ENCODE measurements at places on chromosomes 11 and 22.
A peak's percentile ranks its signal among the peaks of the same experiment; 100 is the strongest.

DNA sequence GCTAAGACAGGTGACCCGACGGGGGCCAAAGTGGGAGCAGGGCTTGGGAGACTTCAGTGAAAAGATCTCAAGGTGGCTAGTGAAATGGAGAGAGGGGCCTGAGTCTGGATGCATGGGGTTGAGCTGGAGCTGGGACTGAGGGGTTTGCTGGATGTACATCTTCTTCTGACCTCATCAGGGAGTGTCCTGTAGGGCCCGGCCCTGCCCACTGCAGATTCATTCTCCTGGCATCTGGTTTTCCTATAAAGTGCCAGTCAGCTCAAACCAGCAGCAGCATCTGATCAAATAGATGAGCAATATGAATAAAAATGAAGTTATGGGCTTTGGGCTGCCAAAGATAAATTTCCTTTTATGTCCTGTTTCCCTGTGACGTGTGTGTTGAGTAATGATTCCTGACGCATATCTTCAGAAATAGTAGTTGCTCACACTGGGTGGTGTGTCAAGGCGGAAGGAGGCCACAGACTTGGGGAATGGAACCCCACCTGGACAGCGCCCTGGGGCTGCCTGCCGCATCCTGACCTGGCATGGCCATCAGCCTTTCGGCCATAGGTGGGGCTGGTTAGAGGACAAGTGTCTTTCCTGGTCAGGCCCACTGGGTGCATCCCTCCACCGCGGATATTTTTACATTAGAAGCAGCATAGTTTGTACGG lies 135.4 kb downstream of the OSBP2 start:
- no peak for DNase-seq

DNA sequence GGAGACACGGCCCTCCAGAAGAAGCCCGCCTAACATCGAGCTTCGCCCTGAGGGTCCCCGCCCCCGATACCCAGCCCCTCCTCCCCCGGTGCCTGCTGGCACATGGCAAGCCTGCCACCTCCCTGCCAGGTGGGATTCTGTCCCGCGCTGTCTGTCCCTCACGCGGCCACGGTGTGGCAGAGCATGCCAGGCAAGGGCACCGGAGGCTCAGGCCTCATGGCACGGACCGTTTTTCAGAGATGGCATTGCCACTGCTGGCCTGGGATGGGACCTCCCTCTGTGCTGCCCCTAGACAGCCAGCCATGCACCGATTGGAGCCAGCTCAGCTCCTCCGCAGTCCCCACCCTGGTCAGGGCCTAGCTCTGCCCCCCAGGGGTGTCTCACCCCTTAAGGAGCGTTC lies 19.4 kb downstream of the MRPL23 start:
- no peak for DNase-seq

DNA sequence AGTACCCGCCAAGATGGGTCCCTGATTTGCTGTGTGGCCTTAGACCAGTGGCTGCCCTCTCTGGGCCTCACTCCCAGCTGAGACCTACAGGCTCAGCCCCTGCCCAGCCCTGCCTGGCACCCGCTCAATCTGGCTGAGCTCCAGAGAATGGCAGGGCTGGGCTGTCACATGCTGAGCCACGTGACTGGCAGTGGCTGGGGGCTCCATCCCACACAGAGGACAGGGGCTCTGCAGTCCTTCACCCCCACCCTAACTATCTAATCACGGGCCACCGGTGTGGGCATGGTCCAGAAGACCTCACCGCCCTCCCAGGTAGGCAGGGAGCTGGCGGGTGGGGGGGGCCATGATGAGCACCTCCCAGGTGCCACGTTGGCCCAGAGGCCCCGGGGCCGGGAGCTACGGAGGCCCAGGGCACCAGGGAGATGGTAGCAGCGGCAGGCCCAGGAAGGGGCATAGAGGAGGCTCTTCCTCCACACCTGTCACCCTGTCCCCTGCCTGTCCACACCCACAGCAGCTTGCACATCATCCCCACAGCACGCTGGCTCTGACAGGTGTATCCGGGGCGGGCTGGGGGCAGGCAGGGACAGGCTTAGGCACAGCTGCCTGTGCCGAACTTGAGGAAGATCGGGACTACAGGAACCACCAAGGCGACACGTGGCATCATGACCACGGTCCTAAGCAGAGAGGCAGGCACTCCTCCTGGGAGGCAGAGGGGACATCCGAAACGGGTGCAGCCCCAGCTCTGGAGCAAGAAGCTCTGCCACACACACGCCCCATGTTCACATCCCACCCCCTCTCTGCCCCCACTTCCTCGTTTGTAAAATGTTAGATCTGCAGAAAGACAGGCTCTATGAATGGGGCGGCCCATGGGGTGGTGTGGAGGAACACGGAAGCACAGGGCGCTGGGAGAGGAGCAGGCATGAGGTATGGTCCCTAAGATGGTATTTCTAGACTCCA lies 1.5 kb upstream of the ALDH3B1 start:
- DNase-seq: no peak

DNA sequence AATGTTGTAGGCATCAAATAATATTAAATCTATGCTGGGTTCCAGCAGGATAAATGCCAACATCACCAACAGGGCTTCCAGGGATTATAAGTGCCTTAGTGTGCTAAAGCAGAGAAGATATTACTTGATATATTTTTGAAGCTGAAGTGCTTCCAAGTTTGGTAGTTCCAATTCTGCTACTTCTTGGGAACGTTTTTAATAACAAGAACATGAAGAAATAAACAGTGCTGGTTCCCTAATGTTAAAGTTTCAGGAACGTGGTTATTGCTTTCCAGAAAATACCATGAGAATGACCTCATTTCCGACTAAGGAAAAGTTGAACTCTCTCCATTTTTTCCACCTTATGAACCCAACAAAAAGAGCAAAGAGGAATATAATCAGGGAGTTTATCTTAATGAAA lies 4.6 kb upstream of the RNF185 start:
- DNase-seq: no peak

DNA sequence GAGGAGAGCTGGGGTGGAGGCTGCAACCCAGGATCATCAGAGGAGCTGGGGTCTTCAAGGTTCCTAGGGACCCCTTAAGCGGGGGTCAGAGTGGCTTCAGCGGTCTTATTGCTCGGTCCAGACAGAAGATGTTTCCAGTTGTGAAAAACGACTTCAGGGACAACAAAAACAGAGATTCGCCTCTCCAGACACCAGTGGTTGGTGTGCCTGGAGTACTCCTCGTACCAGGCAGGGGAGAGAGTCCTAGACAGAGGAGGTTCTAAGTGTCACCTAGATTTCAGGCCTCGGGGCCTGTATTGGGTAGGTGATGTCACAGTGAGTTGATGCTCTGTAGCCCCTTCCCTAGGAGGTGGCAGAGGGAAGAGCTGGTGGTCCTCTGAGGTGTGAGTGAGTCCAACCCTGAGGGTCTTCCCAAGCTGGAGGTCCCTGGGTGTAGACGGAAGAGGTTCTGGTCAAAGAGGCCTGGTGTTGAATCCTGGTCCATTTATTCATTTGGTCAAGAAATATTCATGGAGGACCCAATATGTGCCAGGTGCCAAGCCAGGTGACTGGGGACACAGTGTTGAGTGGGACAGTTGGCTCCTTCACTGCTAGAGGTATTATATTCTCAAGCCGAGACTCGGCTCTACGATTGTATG lies 4.4 kb upstream of the IGLL5 start:
- DNase-seq: no peak

- DNase-seq: no peak
Observed at GRCh38 chr11:109586789-109587188, 164.8 kb downstream of the C11orf87 start.

DNA sequence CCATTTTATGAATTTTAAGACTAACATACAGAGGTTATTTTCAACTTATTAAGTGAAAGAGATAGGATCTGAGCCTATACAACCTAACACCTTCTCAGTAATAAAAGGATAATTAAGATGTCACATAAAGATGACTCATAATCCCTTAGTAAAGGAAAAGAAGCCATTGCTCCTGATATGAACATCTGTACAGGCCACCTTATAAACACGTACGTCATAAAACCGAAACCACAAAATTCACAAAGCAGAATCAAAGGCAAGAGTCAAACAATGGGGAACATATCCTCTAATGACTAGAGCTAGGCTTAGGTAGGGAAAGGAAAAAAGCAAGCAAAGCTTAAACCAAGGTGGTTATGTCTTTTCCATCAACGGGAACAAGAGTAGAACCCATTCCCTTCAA lies 103.5 kb downstream of the KCNA4 start:
- DNase-seq: no peak

DNA sequence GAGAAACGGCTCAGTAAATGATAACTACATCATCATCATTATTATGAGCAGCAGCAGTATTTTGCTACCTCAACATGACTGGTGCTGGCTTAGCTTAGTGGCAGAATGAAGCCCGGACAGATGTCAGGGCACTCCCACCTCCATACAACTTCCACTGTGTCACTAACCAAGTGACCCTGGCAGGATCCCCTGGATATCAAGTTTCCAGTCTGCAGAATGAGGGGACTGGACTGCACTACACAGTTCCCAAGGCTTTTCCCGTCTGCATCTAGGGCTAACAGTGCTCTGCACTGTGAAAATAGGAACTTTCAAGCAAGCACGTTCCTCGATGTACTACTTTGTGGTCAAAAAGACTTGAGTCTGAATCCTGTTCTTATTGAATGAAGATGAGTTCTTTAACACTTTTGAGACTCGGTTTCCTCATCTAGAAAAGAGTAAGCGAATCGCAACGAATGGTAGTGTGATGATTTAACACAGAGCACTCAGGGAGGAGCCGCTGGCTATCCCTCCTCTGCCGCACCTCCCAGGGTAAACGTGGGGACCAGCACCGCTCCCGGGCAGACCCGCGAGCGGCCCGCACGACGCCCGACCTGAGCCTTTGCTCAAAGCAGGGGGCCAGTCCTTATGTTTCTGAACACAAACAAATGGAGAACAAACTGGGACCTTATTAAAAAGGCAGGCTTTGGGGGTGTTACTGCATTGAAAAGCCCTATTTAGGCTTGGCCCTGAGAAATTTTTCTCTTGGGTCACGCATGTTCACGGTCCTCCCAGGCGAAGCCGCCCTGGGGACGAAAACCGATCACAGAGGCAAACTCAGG lies 910 bp downstream of the CLTCL1 start:
- DNase-seq: no peak

GRCh38 chr22:42780070-42780540 lies 59.4 kb upstream of the A4GALT start:
- peak; percentile 78 for DNase-seq

DNA sequence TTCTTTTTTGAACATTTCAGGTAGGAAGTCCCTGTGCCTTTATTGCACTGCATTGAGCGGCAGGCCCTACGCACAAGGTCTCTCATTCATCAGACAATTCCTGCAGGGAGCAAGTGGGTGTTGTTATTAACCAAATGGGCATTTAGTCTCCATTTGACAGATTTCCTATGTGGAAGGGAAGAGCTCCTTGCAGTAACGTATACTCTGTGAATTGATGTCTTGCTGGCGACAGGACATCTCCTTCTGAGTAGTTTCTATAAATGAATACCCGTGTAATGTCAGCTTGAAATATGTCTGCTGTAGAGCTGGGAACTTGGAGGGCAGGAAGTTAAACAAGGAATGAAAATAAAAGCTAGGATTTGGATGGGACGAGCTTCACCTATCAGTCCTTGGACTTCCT lies 3.7 kb downstream of the OR5B21 start:
- DNase-seq: no peak

DNA sequence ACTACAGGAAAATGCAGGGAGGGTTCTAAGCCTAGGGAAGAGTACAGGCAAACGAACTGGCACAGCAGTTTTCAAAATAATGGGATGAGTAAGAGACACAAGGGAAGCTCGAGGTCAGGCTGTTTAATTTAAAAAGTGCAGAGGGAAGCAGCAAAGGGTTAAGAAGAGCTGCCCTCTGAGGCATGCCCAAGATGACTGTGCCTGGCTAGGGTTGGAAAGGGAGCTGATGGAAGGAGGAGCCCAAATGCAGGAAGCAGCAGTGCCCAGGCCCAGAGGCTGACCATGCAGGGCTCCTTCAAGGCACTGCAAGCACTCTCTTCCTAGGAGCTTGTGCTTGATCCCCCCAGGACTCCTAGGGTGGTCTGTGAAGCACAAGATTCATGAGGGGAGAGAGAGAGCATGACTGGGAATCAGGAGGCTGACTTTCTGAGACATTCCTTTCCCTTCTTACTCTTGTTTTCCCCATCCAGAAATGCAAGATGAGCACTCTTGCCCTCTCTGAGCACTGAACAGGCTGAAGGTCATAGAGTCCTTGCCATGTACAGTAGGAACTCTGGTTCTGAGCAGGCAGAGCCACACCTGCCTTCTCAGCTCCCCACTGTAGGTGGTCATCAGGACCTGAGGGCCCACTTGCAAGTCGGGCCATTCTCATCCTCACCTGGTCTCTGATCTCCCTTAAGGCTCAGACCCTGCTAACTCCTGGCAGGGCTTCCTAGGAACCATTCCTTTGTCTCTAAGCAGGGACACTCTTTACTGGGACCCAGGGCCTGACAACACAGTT lies 46.7 kb upstream of the DRD2 start:
- no peak for DNase-seq

DNA sequence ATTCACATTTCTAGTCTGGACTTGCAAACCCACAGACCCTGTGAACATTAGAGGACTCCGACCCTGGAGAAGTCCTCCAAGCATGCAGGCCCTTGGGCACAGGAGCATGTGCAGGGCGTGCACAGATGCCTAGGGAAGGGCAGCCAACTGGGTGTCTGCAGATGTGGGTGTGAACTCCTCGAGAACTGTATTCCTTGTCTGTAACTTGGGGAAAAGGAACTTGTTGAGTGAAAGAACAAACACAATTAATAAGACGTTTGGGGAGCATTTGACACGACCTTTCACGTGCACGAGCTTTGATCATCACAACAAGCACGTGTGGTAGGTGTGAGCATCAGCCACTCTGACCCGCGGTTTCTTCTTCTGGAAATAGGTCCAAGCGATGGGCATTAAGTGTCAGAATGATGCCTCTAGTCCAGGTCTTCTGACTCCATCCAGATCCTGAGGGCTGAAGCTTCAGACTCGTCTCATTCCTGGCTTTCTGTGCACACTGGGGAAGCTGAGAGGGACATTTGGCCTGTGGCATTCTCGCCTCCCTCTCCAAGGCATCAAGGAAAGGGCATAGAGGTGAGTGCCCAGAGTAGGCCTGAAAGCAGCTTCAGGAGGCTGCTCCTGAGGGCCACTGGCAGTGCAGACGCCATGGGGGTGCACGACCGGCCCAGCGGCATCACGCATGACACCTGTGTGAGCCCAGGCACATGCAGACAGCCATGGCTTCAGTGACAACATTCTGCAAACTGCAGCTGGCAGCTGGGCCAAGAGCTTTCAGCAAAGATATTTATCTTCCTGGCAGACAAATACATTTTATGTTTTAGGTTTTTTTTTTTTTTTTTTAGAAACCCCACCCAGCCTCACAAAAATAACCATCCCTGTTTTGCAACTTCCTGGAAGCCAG lies 32.5 kb downstream of the ALX4 start:
- DNase-seq: no peak

GRCh38 chr11:125079878-125080530 lies 16.9 kb downstream of the SLC37A2 start:
- DNase-seq: no peak
